Stimulated activated CD8-positive, alpha-beta memory T cell treated with anti-CD3 and anti-CD28 coated beads, Interleukin-2, amount 100 ng/mL, for 48 hours (primary cell): ENCODE measurements at places on chromosomes 2 and 18.

DNA sequence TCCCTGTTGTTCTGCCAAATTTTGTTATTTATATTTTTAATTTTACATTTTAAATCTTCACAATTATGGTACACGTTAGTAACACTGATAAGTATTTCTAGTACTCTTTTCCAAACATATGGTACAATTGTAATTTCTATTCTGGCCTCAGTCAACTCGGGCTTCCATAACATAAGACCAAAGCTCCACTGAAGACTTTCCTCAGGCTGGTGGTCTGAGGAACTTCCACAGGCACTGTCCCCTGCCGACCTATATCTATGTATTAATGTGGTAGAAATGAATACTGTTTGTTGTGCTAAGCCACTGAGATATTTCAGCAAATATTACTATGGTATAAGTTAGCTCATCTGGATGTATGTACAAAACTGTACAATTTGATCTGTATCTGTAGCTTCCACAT is 407.6 kb upstream of the ZNF804A start:
- no peak for DNase-seq

DNA sequence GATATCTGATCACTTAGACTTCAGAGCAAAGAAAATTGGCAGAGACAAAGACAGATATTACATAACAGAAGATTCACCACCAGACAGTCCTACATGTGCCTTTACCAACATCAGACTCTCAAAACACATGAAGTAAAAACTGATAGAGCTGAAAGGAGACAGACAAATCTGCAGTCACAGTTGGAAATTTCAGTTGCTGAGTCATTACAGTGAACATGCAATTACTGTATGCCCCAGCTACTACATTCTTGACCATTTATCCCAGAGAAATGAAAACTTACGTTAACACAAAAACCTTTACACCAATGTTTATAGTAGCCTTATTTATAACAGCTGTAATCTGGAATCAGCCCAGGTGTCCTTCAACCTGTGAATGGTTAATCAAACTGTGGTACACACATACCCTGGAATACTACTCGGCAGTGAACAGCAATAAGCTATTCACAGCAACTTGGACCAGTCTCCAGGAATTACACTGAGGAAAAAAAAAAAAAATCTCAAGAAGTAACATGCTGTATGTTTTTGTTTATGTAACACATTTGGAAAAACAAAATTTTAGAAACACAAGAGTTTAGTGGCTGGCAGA is 7.5 kb upstream of the SCLY start:
- no peak for DNase-seq

DNA sequence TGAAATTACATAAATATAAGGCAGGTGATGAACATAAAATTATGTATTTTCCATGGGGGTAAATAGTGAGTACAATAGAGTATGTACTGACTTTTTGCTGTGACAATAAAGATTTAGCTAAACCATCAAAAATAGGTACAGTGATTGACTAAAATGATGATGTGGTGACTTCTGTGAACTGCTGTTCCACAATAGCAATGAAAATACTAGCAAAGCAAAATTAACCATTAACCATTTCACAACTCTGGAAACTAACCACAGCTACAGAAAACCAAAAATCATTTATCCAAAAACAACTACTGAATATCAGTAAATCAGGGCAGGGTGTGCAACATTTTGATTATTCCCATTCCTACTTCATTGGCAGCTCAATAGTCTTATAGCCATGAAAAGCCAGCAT is 161.4 kb upstream of the GYPC start:
- no peak for DNase-seq

- no peak for DNase-seq
Measured at GRCh38 chr2:138132108-138132507, 167.8 kb downstream of the HNMT start.

DNA sequence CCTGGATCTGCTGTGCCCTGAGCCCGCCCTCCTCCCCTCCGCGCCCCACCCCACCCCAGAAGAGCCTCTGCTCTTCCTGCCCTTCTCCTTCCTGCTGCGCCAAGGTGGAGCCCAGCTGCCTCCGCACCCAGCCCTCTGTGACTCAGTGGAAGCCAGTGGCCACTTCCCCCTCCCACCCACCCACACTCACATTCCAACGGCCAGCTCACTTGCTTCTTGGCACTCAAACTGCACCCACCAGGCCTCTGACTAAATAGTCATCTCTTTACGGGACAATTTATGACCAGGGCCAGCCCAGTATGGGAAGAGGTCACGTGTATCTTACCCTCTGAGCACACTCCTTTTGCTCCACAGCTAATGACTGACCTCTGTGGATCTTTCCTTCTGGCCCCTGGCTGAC is 150.4 kb upstream of the SLC1A4 start:
- DNase-seq: no peak

GRCh38 chr2:131085646-131086045 is 7.6 kb downstream of the FAM168B start:
- DNase-seq: no peak

- no peak for DNase-seq
Measured at GRCh38 chr2:56813490-56813889, 629.7 kb downstream of the CCDC85A start.

- peak; percentile 40 for DNase-seq
Measured at GRCh38 chr2:136116813-136117390, 1.0 kb downstream of the CXCR4 start.

- no peak for DNase-seq
Measured at GRCh38 chr2:2639251-2640139, 308.4 kb upstream of the MYT1L start.

DNA sequence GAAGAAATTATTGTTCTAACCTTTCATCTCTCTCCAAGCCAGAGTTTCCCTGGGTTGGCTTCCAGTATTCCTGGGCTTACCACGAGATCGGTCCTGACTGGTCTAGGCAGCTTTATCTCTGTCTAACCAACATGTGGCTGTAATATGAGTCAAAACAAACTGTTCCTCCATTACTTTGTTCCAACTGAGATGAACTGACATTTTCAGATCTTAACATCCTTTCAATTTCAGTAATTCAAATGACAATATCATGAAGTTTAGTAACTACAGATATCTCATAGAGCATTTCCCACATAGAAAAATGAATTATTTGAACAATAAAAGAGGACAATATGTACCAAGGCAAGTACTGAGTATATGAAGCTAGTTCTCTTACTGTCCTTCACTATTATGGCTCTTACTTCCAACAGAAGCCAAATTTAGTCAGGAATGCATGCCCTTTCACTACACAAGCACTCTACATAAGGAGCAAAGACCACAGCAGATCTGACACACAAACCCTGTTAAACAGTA is 15.5 kb downstream of the SLC25A12 start:
- DNase-seq: no peak

GRCh38 chr2:63436488-63436887 is 151.8 kb downstream of the WDPCP start:
- DNase-seq: no peak

DNA sequence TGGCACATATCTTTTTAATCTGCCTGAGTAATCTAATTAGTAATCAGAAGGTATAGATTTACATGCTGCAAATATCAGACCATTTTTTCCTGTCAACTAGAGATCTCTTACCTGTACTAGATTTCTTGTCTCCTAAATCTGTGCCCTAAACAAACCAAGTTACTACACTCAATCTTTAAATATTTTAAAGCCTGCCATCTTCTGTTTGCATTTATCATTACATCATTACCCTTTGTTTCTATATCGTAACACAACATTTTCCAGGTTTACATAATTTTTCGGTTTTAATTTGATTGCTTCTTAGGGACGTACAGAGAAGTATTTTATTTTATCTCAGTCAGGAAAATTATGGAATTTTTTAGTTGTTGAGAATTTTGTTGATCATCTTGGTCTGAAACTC is 25.7 kb downstream of the PSMA8 start:
- no peak for DNase-seq

GRCh38 chr2:72830273-72830672 is 4.4 kb upstream of the EXOC6B start:
- DNase-seq: no peak

- DNase-seq: no peak
Measured at GRCh38 chr2:53150146-53150545, 617.5 kb upstream of the CHAC2 start.

DNA sequence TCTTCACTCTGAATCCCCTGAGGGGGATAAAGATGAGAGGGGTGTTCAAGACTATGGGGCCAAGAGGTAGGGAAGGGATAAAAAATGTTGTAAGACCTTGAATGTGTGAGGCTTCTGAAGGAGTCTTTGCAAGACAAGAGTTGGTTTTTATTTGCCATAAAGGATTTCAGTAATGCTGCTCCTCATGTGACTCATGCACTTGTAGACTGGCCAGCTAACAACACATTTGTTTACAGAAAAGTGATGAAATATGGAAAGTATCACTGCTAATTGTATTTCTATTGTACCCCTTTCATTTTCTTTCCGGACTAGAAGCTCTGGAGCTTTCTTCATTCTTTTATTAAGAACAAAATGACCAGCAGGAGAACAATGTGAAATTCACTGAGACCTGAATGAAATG is 782.1 kb downstream of the EPHA4 start:
- no peak for DNase-seq

DNA sequence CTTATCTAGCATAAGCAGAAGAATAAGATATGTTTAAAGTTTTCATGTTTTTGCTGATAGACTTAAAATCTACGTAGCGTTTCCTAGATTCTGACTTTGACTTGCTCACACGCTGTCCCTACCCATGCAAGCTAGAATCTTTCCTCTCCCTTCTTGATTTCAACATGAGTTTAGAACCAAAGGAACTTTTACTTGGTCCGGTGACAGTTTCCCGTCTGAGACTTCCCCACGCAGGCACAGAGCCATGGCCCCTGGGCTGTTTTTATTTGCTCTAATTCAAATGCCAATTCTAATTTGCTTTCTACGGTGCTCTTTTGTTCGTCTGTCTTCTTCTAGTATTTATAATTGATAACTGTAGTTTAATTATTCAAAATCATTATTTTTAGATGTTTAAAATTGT is 467.7 kb downstream of the PARD3B start:
- no peak for DNase-seq

- DNase-seq: no peak
Measured at GRCh38 chr2:132953771-132954170, 283.8 kb upstream of the LYPD1 start.

- DNase-seq: no peak
Measured at GRCh38 chr2:237324837-237325236, 89.1 kb downstream of the COL6A3 start.

GRCh38 chr2:28247290-28247689 is 145.4 kb upstream of the FOSL2 start:
- no peak for DNase-seq

- DNase-seq: no peak
Measured at GRCh38 chr2:57937456-57937855, 109.2 kb upstream of the VRK2 start.

DNA sequence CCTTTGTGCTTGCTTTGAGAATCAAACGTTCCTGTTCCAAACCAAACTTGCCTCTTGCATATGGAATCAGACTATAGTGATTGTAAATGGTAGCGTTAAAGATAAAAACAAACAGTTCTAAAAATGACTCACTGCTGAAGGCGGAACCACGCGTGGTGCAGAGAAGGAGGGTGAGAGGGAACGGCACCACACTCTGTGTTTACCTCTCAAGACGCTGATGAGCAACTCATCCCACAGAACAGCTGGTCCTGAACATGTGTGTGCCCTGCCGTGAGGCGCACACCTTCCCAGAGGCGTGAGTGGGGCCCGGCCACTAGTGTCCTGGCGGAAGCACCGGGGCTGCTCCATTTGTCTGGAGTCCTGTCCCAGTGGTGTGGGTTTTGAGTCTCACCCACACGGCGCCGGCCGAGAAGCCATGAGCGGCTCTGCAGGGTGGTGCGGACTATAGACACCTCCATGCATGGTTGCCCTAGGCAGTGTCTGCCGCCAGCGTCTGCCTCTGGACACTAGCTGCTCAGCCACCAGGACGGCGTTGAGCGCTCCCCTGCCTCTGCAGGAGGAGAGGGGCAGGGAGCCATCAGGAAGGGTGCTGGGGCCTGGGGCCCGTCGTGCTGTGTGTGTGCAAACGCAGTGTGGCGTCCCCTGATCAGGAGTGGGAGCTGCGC is 52.1 kb downstream of the NFATC1 start:
- DNase-seq: no peak

DNA sequence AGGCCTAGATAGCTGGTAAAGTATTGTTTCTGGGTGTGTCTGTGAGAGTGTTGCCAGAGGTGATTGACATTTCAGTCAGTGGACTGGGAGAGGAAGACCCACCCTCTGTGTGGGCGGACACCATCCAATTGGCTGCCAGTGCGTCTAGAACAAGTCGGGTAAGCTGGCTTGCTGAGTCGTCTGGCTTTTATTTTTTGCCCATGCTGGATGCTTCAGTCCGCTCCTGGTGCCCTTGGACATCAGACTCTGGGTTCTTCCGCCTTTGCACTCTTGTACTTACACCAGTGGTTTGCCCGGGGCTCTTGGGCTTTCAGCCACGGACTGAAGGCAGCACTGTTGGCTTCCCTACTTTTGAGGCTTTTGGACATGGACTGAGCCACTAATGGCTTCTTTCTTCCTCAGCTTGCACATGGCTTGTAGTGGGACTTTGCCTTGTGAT is 24.3 kb downstream of the DIS3L2 start:
- DNase-seq: no peak

DNA sequence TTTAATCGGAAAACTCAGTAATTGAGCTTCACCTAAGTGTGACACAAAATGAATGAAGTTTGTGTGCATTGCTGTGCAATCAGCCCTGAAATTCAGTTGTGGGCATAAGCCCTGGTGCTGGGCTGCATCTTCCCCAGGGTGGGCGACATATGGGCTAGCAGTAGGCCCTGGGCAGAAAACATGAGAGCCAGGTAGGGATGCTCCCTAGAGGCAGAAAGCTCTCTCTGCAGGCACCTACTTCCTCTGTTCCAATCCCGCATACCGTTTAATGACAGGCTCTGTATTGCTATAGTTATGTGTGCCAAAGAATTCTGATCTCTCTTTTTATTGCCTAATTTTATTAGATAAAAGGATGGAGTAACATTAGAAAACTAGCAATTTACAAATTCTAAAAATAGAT is 456.7 kb downstream of the NRXN1 start:
- no peak for DNase-seq

DNA sequence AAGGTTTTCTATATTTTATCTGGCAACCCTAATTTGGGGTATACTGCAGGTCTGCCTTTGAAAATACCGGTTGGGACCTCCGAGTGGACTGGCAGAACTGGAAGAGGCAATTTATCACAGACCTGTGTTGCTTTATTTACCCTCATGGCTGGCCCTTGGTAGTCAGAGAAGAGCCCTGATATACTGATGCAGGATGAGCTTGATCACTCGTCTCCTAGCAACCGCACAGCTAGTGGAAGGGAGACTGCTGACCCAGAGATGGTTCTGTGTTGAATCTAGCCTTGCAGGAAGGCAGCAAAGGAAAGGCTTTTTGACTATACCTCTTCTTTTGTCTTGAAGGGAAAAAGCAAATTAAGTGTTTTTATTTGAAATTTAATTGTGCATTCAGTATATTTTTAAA is 154.7 kb downstream of the EML6 start:
- DNase-seq: no peak

DNA sequence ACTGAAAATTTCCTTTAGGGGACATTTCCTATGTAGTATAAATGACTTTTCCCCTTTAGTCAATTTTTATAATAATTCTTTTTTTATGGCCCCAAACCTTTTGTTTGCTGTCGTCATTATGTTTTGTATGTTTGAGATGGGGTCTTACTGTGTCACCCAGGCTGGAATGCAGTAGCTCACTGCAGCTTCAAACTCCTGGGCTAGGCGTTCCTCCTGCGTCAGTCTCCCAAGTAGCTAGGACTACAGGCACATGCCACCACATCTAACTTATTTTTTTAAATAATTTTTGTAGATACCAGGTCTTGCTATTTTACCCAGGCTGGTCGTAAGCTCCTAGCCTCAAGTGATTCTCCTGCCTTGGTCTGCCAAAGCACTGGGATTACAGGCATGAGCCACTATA is 30.8 kb upstream of the GALM start:
- no peak for DNase-seq

GRCh38 chr2:199811346-199811745 is 39.6 kb downstream of the FTCDNL1 start:
- no peak for DNase-seq
